ENCODE measurements at places on chromosomes 1 and 21. TPM values are rescaled to one million over a fixed set of nuclear protein-coding genes. Genes with fewer than 3 reads are reported as not detected.

Gene BMP8A
- total RNA-seq = 0.17 TPM

Gene SEC16B
- total RNA-seq = not detected

Gene MCOLN3
- 12.3 TPM for total RNA-seq

Gene EPHA10
- total RNA-seq = not detected

Gene KCNJ6
- total RNA-seq = not detected

Gene ICOSLG
- total RNA-seq = 13.0 TPM

Gene CFAP57
- 0.07 TPM for total RNA-seq

Gene TNFSF18
- total RNA-seq = not detected

Gene ALX3
- total RNA-seq = not detected

Gene SHE
- total RNA-seq = not detected

Gene PLCH2
- 14.0 TPM for total RNA-seq

Gene FHL3
- 12.6 TPM for total RNA-seq

Gene CFHR3
- not detected for total RNA-seq

Gene SPATA45
- total RNA-seq = not detected

Gene KLHDC7A
- not detected for total RNA-seq

Gene ACP6
- total RNA-seq = 16.3 TPM

Gene LMOD1
- total RNA-seq = not detected

All from T-helper 1 cell treated with Interleukin-12 subunit alpha and Interleukin-12 subunit beta and Interleukin-4 antibody, amounts not matched to agents 30 ng/mL and 1 ng/mL, for 36 hours (primary cell).